ENCODE measurements at places on chromosomes 2 and 18.

- no peak for DNase-seq
Measured at GRCh38 chr2:200618590-200619021, 32.8 kb downstream of the AOX1 start.

DNA sequence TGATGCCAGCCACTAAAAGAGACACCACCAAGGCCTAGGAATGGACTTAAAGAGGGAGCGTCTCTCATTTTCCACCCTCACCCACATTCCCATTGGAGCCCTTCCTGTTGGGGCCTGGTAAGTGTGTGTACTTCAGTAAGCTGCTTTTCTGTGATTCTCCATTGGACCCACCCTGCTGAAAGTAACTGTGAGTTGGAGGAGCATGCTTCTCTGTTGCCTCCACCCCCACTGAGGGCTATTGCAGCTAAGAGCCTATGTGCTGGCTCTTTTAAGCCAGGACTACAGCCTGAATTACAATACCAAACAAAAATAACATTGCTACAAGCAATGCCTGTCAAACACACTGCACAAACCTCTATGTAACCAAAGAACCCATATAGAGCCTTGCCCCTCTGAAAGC is 81.1 kb downstream of the TRABD2A start:
- no peak for DNase-seq

- no peak for DNase-seq
Measured at GRCh38 chr2:227482638-227483340, 10.8 kb downstream of the AGFG1 start.

DNA sequence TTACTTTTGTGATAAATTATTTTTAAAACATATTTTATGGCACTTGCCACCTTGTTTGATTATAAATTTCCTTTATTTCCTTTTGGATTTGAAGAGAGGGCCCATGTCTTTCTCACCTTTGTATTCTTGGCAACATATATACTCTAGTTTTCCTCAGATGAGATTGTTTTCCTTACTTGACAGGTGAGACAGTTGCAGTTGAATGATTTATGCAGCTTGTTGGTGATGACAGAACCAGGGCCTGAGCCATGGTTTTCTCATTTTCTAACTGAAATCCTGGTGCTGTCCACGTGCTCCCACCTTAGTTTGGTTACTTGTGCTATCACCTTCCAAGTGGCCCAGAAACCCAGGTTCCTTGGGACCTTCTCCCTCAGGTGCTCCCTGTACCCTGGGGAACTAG is 58.2 kb downstream of the TTC39C start:
- DNase-seq: no peak

- no peak for DNase-seq
Measured at GRCh38 chr2:144572977-144573376, 53.1 kb upstream of the ZEB2 start.

DNA sequence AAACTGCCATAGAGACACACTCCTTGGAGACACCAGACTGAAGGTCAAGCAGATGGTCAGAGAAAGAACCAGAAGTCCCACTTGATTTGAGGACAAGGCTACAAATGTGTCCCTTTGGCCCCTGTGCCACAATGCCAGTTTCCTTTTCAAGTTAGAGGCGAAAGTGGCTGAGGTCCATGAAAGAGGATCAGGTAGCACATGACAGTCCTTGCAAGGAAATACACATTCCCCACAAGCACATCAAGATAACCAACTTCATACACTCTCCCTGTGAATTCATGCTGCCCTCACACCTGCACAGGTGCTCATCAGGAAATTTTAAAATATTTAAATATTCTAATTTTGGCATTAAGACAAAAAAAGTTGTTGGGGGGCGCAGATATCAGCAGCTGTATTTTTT is 218.6 kb downstream of the TCF4 start:
- DNase-seq: no peak
